ENCODE measurements at places on chromosomes 6 and 20. TPM values are rescaled to one million over a fixed set of nuclear protein-coding genes. Genes with fewer than 3 reads are reported as not detected.

Gene PAK5
- total RNA-seq = 0.52 TPM

Gene PRR18
- 0.04 TPM for total RNA-seq

Gene SLC13A3
- 0.92 TPM for total RNA-seq

Gene OSER1
- 20.6 TPM for total RNA-seq

Gene ENPP1
- 0.36 TPM for total RNA-seq

Gene GMPR
- 0.80 TPM for total RNA-seq

- peak; percentile 95 for ATAC-seq
These were observed 60.7 kb downstream of the BMP7 start for GRCh38 chr20:57205606-57206219.

DNA sequence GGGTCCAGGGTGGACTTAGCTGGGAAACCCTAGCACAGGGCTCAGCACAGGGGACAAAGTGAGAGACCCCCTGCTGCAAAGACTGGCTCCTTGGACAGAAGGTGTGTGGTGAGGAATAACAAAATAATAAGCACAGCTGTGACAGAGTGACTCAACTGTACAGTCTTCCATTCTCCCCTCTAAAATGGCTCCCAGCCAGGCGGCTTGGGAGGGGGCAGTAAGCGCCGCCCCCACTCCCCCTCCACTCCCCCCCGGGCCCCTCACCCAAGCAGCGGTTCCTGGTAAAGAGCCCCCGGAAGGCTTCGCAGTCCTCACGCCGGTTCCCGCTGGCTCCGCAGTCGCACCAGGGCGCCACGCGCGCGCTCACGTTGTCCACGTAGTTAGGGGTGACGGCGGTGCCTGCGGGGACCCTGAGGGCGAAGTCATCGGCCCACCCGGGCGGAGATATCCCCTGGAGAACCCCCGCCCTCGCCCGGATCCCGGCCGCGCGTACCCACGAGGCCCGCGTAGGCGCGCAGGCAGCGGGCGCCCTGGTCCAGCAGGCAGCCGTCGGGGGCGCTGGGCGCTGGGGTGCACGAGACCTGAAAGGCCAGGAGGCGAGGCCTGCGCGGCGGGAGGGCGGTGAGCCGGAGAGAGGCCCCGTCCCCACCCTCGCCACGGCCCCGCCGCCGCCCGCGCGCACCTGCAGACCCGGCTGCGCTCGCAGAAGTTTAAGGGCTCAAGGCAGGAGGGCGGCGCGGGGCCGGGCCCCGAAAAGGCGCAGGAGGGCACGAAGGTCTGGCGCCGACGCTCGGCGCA is 2.7 kb downstream of the GFRA4 start:
- ATAC-seq = no peak

GRCh38 chr6:235763-236360 is 56.4 kb upstream of the DUSP22 start:
- ATAC-seq = peak; percentile 51

- no peak for ATAC-seq
These were observed 231.3 kb upstream of the MARCKS start for GRCh38 chr6:113625850-113626249.

- no peak for ATAC-seq
These were observed 608.4 kb downstream of the EPHA7 start for GRCh38 chr6:92810913-92811312.

Measured in esophagus mucosa (tissue), 1 donor.